ENCODE measurements at places on chromosomes 1 and 21.
A peak's percentile ranks its signal among the peaks of the same experiment; 100 is the strongest.

- DNase-seq = no peak
These were observed 7.3 kb downstream of the WDR26 start for GRCh38 chr1:224427346-224427745.

- no peak for DNase-seq
These were observed 8.4 kb upstream of the USP33 start for GRCh38 chr1:77768006-77768405.

GRCh38 chr1:107327446-107327845, 186.6 kb downstream of the NTNG1 start:
- no peak for DNase-seq

GRCh38 chr21:36134803-36135390, at the start of gene CBR3:
CBR3 (plus strand) TSS chr21:36135079; CDS start chr21:36135193, 114 bp downstream.
- DNase-seq = peak; percentile 56

GRCh38 chr1:44720281-44720680, 10.7 kb downstream of the RNU5D-1 start:
- no peak for DNase-seq

DNA sequence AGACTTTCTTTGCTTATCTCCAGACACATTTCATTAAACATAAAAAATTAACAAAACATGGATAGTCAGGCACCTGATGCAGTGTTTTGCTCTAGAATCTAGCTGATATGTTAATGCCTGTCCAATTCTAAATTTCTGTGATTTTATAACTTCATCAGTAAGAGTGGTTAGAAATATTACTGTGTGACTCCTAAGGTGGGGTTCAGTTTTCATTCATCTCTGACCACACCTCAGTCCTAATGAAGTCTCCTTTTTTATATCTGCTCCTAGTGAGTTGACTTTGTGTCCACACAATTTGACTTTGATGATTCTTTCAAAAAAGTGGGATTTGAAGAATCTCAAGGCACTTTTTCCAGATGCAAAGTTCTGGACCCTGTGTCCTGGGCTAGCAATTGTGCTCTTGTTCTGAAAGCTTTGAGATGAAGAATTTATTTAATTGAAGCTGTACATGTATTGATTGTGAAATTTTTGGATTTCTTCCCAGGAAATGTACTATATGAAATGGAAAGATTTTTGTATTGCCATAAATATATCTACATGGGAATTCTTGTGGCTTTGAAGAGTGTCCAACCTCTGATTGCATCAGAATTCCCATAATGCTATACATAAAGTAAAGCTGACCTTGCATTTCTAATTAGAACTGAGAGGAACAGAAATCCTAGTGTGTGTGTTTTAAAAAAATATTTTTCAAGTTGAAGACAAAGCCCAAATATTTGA, 111.2 kb downstream of the GIPC2 start:
- no peak for DNase-seq

DNA sequence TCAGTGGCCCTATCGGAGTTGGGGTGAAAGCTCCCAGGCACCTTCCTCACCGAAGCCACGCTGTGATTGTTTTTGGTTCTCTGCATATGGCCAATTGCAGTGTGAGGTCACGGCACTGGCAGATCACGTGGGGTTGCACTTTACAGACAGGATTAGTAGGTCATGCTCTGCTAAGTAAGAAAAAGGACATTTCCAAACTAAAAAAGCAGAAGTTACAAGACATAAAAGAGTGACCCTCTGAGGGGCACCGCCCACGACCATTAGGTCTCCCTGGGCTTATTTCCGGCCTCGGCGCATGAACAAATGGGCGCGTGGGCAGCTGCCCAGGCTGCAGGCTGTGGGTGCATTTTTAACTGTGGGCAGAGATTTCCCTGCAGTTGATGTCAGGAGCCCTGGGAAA, 2.0 kb downstream of the CAPN9 start:
- DNase-seq = no peak

DNA sequence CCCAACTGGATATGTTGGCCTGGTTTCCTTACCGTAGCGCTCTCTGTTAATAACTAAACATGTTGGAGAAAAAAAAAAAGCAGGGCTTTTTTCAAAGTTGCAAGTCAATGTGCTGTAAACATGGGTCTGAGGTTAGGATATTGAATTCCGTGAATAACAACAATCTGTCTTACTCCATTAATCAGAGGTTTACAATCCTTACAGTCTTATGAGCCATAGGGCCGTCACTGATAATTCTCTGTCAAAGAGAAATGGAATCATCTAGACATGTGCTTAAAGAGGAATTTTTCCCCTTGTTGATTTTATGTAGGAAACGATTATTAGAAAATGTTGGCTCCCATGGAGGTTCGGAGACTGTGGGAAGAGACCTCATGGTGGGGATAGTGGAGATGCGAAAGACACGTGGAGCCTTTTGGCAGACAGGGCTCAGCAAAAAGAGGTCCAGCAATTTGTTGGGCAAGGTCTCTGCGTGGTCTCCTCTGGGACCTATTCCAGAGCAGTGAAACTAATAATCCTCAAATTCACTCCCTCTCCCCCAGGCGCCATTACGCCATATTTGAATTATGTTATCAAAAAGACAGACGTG, 83.5 kb upstream of the CLDN14 start:
- DNase-seq = no peak

- no peak for DNase-seq
These were observed 4.3 kb downstream of the RUSC1 start for GRCh38 chr1:155324717-155325602.

- DNase-seq = no peak
These were observed 2.0 kb downstream of the UBE2G2 start for GRCh38 chr21:44799646-44800045.

DNA sequence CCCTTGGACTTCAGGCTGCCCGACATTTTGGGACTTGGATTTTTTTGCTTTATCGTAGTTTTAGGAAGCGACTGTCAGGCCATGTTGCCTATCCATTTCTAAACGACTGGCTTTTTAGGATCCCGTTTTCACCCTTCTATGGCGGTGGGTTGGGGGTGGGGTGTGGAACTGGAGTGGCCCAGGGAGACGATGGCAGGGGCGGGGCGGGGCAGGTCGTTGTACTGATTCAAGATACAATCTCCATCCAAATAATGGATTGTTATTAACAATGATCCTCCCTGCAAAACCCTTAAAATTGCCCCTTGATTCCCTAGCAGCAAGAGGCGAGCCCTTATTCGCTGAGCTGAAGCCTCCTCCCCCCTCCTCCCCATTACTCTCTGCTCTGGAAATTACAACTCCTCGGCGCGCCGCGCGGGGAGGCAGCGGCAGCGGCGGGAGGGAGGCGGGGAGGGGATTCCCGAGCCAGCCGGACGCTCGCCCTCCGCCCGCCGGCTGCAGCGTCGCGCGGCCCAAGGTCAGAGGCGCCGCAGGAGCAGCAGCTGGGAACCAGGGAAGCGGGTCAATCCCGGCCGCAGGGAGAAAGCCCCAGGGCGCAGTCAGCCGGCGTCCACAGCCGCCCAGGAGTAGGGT, at the start of gene TRIM67:
TRIM67 (plus strand) TSS at position 392 of the 630 bp plus-strand sequence. CDS start 912 bp downstream, outside the sequence.
- no peak for DNase-seq

GRCh38 chr1:239717918-239718184, 331.5 kb downstream of the CHRM3 start:
- DNase-seq = no peak

GRCh38 chr1:8359617-8360481, 41.9 kb downstream of the SLC45A1 start:
- no peak for DNase-seq

DNA sequence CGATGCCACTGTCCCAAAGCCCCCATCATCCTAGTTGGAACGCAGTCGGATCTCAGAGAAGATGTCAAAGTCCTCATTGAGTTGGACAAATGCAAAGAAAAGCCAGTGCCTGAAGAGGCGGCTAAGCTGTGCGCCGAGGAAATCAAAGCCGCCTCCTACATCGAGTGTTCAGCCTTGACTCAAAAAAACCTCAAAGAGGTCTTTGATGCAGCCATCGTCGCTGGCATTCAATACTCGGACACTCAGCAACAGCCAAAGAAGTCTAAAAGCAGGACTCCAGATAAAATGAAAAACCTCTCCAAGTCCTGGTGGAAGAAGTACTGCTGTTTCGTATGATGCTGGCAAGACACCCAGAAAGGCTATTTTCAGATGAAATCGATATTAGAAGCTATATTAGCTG, 8.1 kb downstream of the RHOU start:
- no peak for DNase-seq

DNA sequence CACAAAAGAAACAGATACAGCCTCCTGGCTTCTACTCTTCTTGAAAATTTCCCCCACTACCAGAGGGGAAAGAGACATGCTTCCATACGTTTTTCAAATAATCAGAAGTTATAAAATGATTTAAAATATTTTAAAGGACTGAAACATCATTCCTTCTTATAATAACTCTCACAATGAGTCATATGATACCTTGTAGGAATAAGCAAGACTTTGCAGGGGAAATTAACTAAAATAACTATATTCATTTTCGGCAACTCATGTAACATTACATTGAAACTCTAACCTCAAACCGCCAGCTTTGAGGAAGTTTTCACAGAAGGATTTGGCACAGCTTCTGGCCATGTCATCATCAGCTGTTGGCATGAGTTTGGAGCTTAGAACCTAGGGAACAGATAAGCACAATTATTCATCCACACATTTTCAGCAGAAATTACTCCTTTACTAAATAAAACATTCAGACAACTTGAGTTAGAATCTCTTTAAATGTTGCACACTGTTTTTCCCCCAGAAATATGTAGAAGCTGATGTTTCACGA, 85.9 kb downstream of the USP24 start:
- DNase-seq = no peak

- DNase-seq = no peak
These were observed 55.5 kb downstream of the GABPA start for GRCh38 chr21:25790122-25790877.

- no peak for DNase-seq
These were observed 10.1 kb downstream of the ZZZ3 start for GRCh38 chr1:77672374-77672773.

- DNase-seq = no peak
These were observed 4.5 kb upstream of the FNBP1L start for GRCh38 chr1:93443454-93443853.

DNA sequence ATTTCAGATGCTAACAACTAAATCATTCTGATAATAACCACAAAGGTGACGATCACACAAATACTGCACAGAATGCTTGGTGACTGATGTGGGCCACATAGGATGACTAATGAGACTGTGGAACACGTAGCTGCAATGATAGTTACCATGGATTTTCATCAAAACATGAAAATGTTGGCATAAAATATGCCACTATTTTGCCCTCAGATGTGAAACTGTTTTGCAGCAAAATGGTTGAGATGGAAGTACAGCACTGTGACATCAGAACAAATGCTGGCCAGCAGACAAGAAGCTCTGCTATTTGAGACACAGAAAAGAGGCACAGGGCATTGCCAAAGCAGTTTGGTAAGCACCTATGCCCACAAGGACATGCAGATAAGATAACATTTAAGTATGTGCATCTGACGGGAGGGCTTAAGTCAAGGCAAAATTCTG, 83.8 kb downstream of the NIBAN1 start:
- no peak for DNase-seq

DNA sequence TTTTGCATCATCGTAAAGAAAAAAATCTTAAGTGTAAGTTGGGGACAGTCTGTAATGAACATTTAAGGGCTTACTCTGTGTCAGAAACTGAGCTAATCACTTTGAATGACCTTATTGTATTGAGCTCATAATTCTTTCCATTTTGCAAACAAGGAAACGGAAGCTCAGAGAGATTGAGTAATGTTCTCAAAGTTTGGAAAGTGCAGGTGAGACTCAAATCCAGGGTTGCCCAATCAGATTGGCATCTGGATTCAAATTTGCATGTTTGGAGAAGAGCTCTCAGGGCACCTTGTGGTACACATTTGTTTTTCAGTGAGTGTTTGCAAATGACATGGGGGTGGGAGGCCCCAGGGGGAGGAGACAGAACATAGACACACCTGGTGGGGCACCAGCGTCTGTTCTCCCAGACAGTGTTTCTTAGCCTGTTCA, 8.0 kb downstream of the ALPL start:
- no peak for DNase-seq

DNA sequence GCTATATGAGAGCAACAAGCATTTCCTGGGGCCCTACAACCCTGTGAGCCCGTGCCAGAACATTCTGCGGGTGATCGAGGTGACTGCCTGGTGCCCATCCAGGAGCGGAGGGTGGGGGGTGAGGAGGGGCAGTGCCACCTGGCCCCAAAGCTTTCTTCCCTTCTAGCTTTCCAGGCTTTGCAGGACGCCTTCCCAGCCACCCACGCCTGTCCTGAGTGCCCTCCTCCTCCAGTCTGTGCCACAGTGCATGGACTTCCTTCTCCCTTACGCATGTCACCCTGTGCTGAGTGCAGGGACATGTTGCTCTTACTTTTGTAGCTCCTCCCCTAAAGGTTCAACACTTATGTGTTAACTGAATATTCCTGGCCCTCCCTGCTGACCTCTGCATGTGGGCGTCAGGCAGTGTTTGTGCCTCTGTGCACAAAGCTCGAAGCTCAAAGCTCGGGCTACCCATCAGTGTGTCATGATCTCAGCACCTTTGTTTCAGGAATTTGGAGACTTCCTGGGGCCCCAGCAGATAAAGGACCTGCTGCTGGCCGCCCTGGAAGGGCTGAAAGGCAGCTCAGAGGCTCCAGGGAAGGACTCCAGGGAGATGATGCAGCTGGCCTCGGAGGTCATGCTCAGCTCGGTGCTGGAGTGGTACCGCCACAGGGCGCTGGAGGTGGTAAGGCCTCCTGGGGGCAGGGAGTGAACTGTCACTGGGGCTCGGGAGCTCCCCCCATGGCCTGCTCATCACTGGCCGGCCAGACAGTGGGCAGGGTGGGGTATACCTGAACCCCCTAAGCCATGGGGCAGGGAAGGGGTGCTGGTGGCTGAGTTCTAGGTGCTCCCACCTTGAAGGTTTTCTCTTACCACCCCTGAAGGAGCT, 36.7 kb upstream of the TTC4 start:
- no peak for DNase-seq

- DNase-seq = no peak
These were observed 24.8 kb downstream of the ATPAF1 start for GRCh38 chr1:46643368-46643775.

DNA sequence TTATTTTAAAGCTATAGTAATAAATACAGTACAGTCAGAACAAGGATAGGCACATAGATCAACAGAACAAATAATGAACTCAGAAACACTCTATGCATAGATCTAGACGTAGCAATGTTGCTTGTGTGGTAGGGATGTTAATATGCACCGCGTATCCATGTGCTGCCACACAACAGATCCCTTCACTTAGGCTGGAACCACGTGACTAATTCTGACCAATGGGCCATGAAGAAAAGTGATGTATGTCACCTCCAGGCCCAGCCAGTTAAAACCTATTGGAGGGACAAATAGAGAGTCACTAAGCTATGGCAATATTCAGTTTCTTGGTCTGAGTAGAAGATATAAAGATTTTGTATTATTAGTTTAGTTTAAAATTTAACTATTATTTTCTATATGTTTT, 91.4 kb downstream of the ADAMTS1 start:
- no peak for DNase-seq

DNA sequence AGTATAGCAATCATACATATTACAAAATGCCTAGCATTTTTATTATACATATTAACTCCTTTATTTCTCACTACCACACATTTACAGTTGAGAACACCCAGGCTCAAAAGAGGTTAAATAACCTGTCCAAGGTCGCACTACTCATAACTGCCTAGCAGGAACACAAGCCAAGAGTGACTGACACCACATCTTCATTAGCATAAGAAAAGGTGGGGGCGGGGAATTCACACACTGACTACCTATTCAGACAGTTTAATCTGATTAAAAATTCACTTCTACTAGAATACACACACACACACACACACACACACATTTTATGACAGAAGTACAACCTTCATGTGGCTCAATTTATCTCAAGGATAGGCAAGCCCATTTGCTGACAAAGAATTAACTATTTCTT, 77.8 kb upstream of the CACHD1 start:
- no peak for DNase-seq

All from stimulated activated CD4-positive, alpha-beta T cell treated with anti-CD3 and anti-CD28 coated beads, Interleukin-12 subunit alpha, Interleukin-12 subunit beta, amount 100 ng/mL, for 4 hours (primary cell).